ENCODE measurements at places on chromosomes 6 and 20.

- peak; percentile 46 for DNase-seq
These were observed 50.4 kb downstream of the HLA-DPB1 start for GRCh38 chr6:33126101-33126714.

GRCh38 chr6:137926207-137926731 is 59.2 kb downstream of the TNFAIP3 start:
- DNase-seq = no peak

- no peak for DNase-seq
These were observed 156.0 kb downstream of the CEBPB start for GRCh38 chr20:50346374-50347283.

DNA sequence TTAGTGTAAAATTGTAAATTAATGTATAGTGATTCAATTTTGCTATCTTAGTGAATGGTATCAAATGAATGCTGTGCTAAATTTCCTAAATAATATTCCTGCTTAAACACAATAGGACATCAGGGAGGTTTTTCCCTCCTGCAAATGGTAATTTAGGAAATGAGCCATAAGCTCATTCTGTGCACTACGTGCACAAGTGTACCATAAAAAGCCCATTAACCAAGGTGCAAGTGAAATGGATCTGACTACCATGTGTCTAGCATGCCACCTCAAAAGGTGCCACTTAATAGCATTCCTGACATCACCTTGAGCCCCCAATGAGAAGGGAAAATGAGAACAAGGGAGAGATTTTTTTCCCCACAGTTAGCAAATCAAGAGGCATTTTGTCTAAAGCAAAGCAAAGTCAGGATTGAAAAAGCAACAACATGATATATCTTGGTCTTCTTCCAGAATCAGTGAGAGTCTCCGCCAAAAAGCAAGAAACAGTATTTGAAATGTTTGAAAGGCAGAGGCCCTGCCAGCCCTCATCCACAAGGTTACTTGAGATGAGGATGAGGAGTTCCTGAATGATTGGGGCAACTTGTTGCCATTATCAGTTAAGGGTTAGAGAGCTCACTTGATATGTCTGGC is 334.2 kb upstream of the RSPO3 start:
- no peak for DNase-seq

DNA sequence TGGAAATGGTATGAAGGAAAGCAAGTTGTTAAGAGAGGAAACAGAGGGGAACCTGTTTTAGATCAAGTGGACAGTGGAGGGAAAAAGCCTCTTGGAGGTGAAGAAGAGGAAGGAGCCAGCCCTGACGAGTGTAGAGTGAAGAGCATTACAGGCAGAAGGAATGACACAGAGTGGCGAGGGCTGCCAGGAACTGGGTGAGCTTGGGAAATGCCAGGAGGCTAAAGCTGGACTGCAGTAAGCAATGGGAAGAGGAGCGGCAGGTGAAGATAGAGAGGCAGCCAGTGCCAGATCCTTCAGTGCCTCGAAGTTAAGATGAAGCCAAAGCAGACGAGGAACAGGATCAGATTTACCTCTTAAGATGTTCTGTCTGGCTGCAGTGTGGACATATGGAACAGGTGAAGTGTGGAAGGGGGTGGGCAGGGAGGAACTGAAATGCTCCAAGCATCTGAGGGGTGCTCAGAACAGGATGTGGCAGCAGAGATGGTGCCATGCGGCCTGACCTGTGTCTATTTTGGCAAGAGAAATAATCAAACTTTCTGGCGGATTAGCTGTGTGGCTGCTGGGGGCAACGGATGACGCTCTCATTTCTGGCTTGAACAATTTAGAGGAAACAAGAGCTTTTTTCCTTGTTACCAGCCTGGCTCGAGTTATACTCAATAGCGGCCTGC is 748.4 kb downstream of the PTPRT start:
- no peak for DNase-seq

DNA sequence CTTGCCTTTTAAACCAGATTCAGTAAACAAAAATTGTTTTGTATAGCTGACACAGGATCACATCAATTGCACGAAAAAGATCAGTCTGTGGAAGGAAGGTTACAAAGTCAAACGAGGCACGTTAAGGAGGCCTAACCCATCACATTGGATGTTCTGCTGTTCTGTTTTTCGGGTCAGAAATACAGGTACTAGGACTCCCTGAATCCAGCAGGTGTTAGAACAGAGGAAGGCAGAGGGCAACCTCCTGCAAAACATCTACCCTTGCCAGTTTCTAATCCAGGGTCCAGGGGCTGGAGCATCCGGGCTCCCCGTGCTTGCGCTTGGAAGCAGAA is 64.6 kb downstream of the PLG start:
- no peak for DNase-seq

- no peak for DNase-seq
These were observed 30.8 kb upstream of the CSNK2A1 start for GRCh38 chr20:574297-574942.

- no peak for DNase-seq
These were observed 13.3 kb downstream of the GPR6 start for GRCh38 chr6:109991201-109992101.

GRCh38 chr6:106003268-106003987 is 82.7 kb upstream of the PRDM1 start:
- no peak for DNase-seq

GRCh38 chr6:147486683-147487082 is 21.8 kb upstream of the SAMD5 start:
- no peak for DNase-seq

DNA sequence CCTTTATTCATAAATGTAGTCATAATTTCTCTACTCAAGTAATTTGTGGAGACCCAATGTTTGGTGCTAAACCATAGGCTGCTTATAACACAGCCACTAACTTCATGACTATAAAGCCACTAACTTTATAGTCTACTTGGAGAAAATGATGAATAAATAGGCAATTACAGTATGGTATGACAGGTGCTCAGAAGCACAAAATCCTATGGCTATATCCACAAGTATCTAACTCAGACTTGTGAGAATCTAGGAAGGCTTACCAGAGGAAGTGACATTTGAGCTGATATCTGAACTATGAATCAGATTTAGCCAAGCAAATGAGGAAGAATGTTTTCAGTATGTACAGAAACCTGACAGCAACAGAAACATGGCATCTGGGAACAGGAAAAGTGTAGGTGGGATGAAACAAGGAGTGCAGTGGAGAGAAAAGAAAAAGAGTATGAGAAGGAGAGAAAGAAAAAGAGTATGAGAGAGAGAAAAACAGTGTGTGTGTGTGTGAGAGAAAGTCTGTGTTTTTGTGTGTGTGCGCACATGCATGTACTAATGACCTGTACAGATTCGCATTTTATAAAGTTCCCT is 59.9 kb downstream of the REV3L start:
- DNase-seq = no peak

DNA sequence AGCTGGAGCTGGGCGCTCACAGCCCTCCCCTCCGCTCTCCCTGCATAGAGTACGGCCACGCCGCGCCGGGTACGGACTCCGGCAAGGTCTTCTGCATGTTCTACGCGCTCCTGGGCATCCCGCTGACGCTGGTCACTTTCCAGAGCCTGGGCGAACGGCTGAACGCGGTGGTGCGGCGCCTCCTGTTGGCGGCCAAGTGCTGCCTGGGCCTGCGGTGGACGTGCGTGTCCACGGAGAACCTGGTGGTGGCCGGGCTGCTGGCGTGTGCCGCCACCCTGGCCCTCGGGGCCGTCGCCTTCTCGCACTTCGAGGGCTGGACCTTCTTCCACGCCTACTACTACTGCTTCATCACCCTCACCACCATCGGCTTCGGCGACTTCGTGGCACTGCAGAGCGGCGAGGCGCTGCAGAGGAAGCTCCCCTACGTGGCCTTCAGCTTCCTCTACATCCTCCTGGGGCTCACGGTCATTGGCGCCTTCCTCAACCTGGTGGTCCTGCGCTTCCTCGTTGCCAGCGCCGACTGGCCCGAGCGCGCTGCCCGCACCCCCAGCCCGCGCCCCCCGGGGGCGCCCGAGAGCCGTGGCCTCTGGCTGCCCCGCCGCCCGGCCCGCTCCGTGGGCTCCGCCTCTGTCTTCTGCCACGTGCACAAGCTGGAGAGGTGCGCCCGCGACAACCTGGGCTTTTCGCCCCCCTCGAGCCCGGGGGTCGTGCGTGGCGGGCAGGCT is 4.6 kb downstream of the KCNK15 start:
- DNase-seq = peak; percentile 31

DNA sequence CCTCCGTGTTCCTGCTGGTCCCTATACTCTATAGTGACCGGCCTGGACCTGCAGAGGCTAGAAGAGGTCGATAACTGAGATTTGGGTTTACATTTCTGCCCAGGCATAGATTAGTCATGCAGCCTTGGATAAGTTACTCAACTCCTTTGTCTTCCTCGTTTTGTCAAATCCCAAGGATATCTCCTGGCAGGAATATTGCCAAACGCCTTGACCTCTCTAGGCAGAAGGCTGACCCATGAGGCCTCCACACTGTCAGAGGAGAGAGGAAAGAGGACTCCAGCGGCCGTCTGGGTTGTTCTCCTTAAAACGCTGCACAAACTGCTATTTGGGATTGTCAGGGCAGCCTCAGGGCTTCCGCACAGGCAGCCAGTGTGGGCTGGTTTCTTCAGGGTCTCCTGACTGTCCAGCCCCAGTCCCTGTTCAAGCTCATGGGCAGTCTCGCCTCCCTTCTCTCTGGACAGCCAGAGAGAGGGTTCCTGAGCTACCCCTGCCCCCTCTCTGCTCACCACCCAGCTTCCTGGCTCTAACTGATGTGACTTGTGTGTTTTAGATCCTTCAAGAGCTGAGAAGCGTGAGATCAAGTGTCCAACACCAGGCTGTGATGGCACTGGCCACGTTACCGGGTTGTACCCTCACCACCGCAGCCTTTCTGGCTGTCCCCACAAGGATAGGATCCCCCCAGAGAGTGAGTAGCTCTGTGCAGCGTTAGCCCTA is 44.7 kb upstream of the PCMTD2 start:
- no peak for DNase-seq

DNA sequence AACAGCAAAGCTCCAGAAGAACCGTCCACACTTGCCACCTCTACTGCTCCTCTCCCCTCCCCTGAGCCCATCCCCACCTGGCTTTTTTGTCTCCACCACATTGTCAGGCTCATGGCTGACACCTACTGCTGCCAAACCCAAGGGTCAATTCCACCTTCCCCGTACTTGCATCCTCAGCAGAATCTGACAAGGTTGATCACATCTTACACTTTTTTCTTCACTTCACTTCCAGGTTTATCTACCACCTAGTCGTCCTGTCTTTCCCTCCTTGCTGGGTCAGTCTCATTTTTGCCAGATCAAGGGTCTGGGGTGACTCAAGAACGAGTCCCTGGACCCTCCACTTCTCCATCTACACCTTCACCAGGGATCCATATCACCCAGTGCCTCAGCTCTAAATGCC is 3.1 kb downstream of the AURKA start:
- no peak for DNase-seq

DNA sequence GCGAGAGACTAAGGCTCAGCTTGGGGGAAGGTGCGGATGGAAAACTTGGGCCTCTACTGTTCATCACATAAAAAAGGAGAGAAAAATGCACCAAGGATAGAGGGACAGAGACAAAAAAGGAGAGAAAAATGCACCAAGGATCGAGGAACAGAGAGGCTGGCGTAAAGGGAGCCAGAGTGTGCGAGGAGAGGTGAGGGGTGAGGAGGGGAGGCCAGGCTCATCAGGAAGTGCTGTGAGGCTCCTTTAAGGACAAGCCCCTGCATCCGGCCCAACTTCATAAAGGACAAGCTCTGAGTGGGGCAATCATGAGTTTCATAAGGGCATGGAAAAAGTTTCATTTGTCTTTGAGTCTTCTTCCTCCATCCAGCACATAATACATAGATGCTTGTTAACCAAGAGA is 117.2 kb upstream of the NXT1 start:
- DNase-seq = no peak

DNA sequence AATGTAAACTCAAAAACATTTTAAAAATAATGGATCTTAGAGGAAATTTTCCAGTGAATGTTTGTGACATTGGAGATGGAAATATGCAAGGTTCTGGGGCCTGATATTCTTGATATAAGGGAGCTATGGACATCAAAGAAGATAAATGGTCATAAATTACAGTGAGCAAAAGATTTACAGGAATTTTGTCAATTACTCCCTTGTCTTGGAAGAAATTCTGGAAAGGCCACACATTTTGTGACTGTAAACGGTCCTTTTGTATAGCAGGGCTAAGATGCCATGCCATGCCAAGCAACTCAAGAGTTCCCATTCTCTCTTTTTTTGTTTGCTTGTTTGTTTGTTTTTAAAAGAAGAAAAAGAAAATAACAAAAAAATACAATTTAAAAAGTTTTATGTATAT is 1186.2 kb upstream of the CITED2 start:
- no peak for DNase-seq

GRCh38 chr6:149395185-149395584 is 4.9 kb upstream of the SUMO4 start:
- no peak for DNase-seq

GRCh38 chr6:138640028-138640427 is 133.5 kb upstream of the CCDC28A start:
- DNase-seq = no peak

- no peak for DNase-seq
These were observed 7.0 kb downstream of the SNX5 start for GRCh38 chr20:17961587-17961940.

DNA sequence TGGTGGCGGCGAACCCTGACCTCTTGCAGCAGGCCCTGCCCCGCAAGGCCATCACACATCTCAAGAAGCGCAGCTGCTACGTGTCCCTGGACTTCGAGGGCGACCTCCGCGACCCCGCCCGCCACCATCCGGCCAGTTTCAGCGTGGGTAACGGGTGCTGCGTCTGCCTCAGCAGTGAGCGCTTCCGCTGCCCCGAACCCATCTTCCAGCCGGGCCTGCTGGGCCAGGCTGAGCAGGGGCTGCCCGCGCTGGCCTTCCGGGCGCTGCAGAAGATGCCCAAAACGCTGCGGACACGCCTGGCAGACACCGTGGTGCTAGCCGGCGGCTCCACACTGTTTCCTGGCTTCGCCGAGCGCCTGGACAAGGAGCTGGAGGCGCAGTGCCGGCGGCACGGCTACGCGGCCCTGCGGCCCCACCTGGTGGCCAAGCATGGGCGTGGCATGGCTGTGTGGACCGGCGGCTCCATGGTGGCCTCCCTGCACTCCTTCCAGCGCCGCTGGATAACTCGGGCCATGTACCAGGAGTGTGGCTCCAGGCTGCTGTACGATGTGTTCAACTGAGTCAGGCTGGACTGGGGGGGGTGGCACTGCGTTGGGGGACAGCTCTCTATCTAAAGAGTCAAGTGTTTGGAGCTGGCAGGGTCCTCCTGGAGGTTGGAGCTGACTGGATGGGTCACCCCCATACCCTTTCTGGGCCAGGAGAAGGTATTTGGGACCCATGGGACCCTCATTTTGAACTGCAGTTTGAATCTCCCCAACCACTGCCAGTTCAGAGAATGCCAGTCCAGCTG is 1.1 kb downstream of the ACTL10 start:
- peak; percentile 87 for DNase-seq

DNA sequence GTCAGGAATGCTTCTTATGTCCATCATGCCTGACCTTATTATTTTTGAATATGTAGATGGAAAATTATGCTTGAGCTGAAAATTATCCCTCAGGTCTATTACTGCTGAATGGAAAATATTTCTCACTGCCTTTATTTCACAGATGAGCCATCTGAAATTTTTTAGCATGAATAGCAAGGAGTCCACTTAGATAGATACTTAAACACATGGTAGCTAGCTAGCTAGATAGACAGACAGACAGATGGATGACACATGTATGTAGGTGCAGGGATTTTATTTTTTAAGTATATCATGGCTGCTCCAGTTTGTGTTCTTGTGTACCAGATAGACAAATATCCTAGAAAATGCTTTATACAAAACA is 645.0 kb downstream of the MMUT start:
- no peak for DNase-seq

- DNase-seq = no peak
These were observed 68.4 kb upstream of the RBM24 start for GRCh38 chr6:17212546-17213371.
